Nephron progenitor cell (in vitro differentiated cells): ENCODE measurements at places on chromosomes 4 and X.

GRCh38 chr4:62394766-62395165 is 1194.6 kb downstream of the ADGRL3 start:
- no peak for DNase-seq

DNA sequence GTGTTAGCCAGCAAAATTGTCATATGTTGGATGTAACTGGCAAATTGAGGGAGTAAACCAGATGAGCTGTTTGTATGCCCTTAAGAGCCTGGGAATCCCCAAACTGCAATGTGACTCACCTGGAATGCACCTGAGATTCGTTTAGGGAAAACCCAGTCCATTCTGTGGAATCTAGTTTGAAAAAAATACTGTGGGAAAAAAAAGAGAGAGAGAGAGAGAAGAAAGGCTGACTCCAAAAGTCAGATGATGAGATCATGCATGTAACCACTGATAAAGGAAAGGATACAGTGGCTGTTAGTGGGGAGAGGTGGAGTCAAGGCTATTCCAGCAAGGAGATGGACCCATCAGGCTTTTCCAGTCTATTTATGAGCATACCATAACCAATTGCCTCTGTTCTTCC is 48.5 kb downstream of the SLC9A7 start:
- no peak for DNase-seq

DNA sequence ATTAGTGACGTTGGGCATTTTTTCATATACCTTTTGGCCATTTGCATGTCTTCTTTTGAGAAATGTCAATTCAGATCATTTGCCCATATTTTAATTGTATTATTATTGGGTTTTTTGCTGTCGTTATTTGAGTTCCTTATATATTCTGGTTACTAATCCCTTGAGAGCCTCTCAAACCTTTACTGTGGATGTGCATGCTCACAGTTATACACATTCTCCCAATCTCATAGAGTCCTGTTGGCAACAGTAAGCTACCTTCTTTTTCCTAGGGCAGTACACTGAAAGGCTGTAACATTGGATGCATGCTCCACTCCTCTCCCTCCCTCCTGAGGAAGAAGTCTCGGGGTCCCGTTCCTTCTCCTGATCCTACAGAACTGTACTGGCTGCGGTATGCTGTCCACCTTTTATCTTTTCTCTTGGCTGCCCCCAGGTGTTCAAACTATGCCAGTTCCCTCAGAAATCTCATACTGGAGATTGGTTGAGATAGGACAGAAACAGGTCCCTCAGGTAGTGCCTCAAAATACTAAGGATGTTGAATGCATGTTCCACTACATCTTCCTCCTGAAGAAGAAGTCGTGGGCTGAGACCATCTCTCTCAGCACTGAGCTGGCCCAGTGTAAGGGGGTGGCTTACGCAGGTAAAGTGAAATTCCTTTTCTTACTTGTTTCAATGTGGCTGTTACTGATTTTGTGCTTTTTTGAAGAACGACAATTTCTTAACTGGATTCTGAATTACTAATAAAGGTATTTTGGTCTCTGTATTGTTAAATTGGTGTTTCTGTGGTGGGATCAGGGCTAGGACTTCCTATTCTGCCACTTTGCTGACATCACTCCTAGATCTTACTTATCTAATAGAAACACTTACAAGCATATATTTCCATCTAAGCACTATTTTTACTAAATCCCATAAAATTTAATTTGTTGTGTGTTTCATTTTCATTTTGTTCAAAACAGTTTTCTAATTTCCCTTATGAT is 145.4 kb upstream of the HUWE1 start:
- DNase-seq, result peak; percentile 19

DNA sequence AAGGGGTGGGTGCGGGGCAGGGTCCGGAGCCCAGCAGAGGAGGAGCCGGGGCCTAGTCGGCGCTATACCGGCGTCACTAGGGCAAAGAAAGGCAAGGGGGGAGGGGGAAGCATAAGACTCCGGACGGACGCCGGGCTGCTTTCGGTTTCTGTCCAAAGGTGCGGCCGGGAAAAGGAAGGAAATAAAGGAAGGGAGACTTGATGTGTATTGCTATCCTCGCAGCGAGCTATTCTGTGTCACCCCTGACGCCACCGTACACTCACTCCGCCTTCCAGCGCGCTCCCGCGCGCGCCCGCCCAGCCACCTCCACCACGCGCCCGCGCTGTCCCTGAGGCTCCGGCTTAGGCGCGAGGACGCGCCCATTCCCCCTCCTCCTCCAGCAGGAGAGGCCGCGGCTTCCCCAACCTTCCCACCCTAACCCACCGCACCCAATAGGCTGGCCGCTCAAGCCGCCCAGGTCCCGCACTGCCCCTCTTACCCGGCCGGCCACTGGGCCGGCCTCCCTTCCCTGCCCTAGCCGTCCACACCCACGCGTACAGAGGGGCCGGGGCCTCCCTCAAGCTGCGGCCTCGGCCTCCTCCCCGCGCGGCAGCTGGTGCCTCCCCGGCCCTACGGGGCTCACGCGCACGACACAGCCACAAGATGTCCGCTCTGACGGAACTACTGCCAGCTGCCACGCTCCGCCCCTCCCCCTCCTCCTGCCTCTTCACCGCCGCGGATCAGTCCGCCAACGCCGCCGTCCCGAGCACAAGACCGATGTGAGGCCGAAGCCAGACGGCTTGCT is at the start of gene UBE2D3:
UBE2D3 (minus strand) TSS at position 662 of the 784 bp plus-strand sequence. CDS start 1,043 bp downstream, outside the sequence.
- DNase-seq, result peak; percentile 95

- DNase-seq, result no peak
Measured at GRCh38 chr4:29653221-29653620, 1066.9 kb upstream of the PCDH7 start.

- DNase-seq, result no peak
Measured at GRCh38 chr4:145083891-145084605, 13.9 kb downstream of the ANAPC10 start.

- no peak for DNase-seq
Measured at GRCh38 chr4:43932448-43932847, 516.2 kb downstream of the KCTD8 start.

DNA sequence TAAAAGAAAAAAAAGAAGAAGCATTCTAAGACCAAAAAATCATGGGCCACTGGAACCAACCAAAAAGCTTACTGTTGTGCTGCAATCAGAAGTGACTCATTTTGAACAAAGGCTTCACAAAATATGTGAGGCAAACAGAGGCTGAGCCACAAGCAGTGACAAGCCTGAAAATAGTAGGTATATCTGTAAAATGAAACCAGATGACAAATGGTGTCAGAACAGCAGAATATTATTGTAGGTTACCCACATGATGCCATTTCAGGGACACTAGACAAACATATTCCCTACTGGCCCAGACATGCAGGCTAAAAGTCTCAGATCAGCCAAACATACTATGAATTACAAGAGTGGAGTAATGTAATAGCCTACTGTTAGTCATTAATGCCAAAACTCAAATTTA is 1301.8 kb upstream of the DIAPH2 start:
- no peak for DNase-seq

GRCh38 chrX:107146670-107147069 is 28.0 kb upstream of the RBM41 start:
- DNase-seq, result no peak

DNA sequence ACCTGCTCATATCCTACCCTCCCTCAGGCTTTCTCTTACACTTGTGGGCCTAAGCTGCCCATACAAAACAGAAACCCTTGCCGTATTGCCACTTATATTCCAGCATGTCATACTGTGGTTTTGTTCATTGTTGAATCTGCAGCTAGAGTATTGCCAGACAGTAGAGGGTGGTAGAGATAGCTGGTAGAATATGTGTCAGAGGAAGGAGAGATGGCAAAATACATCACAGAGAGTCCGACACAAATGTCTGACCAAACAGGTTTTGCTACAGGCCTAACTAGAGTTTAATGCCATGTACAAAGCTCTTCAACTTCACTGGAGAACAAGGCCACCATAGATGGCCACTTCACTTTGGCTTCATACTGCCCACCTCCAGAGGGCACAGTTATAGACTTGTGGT is 160.1 kb downstream of the EFHC2 start:
- no peak for DNase-seq

- DNase-seq, result no peak
Measured at GRCh38 chr4:87213421-87214075, 6.9 kb downstream of the KLHL8 start.

GRCh38 chr4:55351824-55352223 is 5.8 kb downstream of the SRD5A3 start:
- no peak for DNase-seq

DNA sequence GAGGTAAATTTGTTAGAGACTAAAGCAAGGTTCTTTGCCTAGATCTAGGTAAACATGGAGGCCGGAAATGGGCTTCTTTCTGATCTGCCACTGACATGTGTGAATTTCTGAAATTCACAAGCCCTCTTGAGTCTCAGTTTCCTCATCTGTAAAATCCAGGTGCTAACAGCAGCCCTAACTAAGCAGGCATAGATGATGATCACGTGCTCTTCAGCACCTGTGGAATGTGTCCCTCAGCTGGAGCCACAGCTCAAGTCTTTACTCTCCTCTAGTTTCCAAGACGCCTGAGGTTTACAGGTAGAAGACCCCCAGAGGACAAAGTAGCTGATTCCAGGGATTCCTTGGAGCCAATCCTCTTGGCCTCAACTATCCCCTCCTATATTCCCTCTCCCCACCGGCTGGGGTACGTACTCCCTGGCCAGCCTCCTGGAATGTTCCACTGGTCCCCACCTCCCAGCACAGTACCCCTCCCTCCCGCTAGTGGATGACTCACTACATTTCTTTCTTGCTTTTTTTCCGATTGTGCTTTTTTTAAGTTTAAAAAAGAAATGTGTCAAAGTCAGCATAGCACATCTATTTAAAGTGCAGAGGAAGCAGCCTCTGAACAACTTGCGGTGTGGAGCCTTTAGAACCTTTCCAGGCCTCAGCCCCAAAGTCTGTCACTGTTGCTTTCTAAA is 98.4 kb downstream of the PHKA2 start:
- no peak for DNase-seq

DNA sequence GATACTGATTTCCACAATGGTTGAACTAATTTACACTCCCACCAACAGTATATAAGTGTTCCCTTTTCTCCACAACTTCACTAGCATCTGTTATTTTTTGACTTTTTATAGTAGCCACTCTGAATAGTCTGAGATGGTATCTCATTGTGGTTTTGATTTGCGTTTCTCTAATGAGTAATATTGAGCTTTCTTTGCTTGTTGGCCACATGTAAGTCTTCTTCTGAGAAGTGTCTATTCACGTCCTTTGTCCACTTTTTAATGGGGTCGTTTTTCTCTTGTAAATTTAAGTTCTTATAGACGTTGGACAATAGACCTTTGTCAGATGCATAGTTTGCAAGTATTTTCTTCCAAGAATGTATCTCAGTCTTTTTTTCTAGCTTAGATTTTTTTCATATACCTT is 10.0 kb downstream of the FBXW7 start:
- DNase-seq, result no peak

DNA sequence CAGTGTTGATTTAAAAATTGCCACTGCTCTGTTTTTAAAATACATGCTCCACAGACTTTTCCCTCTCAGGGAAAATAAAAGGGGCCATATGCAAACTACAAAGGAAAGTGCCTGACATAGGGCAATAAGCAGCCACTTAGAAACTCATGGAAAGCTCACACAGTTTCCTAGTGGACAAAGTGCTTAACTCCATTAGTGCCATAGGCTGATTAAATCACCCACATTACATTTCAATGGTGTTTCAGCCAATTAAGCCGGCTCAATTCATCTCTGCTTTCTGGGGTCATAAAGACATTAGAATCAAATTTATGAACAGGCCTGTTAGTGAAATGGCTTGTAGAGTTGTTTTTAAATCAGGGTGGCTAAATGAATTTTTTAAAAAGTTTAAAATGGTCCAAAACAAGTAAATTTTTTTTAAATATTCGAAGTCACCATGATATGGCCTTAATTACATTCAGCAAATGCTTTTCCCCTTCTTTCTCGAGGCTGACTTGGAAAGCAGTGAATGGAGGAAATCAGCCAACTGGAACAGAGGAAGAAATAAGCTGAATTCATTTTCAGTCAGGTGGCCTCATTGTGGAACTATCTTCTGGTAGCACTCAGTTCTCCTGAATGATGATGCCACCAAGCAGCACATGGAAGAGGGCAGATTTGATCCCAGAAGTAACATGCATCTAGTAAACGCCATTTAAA is 2305.1 kb upstream of the AGA start:
- no peak for DNase-seq

- DNase-seq, result no peak
Measured at GRCh38 chr4:93132631-93133030, 695.9 kb upstream of the ATOH1 start.

DNA sequence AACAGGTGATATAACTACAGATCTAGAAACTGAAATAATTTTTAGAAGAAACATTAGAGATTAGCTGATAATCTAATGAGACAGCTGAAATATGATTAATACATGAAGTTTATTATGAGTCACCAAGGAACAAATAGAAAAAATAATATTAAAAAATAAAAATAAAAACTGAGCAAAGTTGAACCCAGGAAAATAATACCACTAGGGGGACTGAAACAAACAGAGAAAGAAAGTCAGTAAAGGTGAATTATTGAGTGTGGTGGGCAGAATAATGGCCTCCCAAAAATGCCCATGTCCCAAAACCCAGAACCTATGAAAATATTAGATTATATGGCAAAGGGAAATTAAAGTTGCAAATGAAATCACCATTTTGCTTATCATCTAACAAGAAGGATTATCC is 820.7 kb upstream of the INTU start:
- no peak for DNase-seq

- no peak for DNase-seq
Measured at GRCh38 chr4:163748449-163748848, 254.0 kb downstream of the TMA16 start.

DNA sequence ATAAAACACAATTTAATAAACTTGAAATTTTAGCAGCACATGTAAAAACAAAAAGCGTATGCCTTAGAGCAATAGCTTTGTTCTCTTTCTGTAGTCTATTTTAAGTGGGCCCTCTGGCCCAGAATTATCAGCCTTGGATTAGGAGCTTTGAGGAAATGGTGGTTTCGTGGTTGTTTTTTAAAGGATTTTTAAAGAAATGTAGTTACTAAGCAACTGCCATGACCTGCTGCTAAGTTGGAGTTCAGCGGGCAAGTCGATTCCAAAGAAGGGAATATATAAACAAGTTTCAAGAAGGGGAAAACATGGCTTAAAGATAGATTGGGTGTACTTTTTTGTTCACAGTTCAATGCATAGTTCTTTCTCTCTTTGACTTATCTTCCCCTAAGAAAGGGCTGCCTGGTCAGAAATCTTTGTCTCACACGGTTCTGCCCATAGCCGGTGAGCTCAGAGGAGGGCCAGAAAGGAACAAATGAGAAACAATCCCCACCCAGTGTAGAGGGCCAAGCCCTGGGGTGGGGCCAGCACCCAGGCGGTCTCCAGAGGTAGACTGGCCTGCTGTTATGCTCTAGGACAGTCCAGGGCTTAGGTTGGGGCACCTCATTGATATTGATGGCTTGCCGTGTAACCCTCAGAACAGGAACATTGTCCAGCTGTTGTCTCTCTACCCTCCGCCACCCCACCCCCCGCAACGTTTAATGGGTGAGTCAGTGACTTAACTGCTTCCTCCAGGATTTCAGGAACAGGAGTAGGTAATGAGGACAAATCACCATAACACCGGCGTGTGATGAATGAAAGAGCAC is 32.5 kb downstream of the DLG3 start:
- no peak for DNase-seq

- no peak for DNase-seq
Measured at GRCh38 chr4:125355791-125356190, 41.0 kb downstream of the FAT4 start.

GRCh38 chrX:30822764-30823163 is 66.3 kb downstream of the TAB3 start:
- DNase-seq, result no peak
